ENCODE measurements at places on chromosomes 1 and 21.

DNA sequence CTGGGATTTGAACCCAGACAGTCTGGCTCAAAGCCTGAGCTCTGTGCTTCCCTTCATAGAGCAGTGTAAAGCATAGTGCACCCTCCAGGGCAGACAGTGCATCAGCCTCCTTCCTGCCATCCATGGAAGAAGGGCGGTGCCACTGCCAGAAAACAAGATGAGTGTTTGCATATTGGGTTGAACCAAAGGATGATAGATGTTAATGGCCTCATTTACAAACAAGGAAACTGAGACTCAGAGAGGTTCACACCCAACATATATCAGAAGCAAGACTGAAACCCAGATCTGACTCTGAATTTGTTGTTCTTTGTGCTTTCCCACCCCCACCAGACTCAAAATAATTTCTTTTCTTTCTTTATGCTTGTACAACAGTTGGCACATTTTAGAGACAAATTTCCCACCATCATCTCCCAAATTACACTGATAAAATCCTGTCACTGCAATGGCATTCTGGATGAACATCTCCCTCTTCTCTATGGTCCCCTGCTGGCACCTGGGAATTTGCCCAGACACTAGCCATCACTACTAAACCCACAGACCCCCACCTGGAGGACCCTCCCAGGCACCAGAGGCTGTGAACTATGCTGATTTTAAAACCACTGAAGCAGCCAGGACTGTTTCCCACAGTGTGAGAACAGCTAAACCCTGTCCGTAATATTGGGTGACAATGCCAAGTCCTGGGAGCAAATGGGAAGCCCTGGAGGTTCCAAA lies 45.4 kb upstream of the MPZL1 start:
- DNase-seq, result no peak

GRCh38 chr1:15618655-15619525 lies 1.6 kb downstream of the DDI2 start:
- no peak for DNase-seq

GRCh38 chr1:13748610-13749505 lies 48.9 kb downstream of the PRDM2 start:
- DNase-seq, result peak; percentile 95

GRCh38 chr1:30054126-30054525 lies 669.3 kb downstream of the MATN1 start:
- no peak for DNase-seq

DNA sequence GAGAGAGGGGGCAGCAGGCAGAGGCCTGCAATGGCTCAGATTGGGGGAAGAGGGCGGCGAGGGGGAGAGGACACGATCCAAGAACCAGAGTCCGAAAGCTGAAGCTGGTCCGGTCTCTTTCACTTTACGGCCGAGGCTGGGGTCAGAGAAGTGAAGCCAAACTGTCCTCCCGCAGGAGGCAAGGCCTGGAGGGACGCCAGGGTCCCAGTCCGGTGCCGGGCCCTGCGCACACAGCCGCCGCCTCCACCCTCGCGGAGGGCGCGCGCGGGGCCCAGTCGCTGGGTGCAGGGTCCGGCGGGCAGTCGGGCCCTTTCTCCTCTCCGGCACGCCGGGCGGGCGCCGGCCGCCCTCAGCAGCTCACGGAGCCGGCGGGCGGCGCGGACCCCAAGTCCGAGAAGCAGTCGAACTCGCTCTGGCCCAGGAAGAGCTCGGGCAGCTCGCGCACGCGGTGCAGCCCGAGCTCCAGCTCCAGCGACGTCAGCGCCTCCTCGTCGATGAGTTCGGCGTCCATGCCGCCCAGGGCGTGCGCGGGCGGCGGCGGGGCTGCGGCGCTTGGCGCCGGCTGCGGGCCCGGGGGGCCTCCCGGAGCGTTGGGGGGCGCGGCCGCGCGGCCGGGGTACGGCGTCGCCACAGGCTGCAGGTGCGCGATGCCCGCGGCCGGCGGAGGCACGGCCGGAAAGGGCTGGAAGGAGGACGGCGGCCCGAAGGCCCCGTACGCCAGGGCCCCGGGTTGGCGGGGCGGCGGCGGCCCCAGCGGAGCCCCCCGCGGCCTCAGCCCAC lies 749 bp downstream of the CITED4 start:
- peak; percentile 34 for DNase-seq

DNA sequence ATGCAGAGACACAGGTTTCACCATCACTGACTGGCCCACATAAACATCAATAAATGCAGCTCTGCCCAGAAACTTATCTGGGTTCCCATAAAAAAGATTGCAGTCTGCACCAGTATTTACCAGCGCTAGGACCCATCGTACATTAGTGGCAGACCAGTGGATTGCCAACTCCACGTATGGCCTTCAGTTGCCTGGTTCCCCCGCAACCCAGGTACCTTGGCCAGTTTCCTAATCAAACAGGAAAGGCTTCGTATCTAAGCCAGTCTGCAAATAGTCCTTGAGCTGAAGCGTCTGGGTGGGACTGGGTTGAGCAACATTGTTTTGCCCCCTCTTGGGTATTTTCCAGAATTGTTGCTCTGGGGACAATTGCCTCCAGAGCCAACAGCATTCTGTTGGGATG lies 1639.3 kb downstream of the MRPL39 start:
- DNase-seq, result no peak

GRCh38 chr1:5938101-5938646 lies 54.1 kb downstream of the NPHP4 start:
- no peak for DNase-seq

DNA sequence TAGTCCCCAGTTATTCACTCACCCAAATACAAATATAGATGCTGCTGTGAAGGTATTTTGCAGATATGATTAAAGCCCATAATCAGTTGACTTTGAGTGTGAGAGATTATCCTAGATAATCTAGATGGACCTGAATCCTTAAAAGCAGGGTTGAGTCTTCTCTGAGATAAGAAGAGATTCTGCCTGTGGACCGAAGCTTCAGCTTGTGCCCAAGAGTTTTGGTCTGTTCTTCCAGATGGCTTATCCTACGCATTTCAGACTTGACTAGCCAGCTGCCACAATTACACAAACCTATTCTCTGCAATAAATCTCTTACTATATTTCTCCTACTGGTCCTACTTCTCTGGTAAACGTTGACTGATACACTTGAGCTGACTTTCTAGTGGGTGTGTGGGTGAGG lies 145.1 kb downstream of the KCNJ6 start:
- DNase-seq, result no peak

DNA sequence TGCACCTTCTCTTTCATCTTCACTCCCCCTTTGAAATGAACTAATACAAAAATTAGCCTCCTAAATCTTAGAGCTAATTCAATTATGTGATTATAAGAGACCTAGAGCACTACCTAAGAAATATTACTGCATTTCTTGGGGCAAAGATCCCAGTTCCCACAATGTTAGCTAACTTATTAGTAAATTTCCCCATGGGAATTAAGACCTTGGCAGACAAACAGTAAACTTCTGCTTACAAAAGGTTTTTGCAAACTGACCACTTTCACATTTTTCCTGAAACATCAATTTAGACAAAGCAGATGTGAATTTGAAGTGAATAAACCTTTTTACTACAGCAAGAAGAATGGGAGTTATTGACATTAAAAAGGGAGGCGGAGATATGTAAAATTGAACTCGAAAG lies 34.6 kb upstream of the LHX8 start:
- DNase-seq, result no peak

- DNase-seq, result no peak
Observed at GRCh38 chr1:6009120-6010040, 17.2 kb upstream of the NPHP4 start.

DNA sequence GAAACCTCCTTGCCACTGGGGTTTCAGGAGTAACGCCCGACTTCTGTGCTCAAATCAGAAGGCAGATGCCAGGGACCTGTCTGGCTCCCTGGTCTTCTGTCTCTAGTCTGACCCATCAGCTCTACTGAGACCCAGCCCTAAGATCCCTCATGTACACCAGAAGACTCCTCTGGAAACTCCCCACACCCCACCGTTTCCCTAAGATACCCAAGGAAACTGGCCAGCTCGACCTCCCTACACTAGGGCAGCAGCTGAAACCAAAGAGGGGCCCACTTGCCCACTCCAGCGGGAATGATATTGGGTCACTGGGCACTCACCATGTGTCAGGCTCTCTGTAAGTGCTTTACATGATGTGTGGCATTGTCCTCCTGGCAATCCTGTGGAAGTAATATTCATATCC lies 469 bp upstream of the S100A16 start:
- no peak for DNase-seq

DNA sequence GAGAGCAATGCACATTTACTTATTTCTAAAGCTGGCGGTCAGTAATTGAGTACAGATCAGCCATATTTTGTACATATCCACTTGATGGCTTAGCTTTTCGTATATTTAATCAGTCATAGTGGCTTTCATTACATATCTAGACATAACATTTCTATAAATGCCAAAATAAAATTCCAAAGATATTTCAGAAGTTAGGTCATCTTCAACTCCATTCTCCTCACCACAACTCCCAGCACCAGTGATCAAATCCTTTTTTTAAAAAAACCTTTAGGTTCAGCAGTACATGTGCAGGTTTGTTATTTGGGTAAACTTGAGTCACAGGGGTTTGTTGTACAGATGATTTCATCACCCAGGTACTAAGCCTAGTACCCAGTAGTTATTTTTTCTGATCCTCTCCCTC lies 53.9 kb upstream of the GNG4 start:
- no peak for DNase-seq

- no peak for DNase-seq
Observed at GRCh38 chr1:163472651-163473248, 151.0 kb downstream of the NUF2 start.

- DNase-seq, result no peak
Observed at GRCh38 chr1:87588495-87588894, 259.8 kb downstream of the LMO4 start.

DNA sequence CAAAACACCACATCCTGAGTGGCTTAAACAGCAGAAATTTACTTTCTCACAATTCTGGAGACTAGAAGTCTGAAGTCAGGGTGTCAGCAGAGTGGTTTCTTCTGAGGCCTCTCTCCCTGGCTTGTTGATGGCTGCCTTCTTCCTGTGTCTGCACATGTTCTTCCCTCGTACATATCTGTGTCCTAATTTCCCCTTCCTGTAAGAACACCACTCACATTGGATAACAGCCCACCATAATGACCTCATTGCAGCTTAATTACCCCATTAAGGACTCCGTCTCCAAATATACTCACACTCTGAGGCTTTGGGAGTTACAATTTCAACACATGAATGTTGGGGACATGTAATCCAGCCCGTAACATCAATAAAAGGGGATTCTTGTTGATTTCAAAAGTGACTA lies 23.4 kb downstream of the C8A start:
- DNase-seq, result no peak

GRCh38 chr1:76950306-76950705 lies 83.0 kb downstream of the ST6GALNAC5 start:
- DNase-seq, result no peak

DNA sequence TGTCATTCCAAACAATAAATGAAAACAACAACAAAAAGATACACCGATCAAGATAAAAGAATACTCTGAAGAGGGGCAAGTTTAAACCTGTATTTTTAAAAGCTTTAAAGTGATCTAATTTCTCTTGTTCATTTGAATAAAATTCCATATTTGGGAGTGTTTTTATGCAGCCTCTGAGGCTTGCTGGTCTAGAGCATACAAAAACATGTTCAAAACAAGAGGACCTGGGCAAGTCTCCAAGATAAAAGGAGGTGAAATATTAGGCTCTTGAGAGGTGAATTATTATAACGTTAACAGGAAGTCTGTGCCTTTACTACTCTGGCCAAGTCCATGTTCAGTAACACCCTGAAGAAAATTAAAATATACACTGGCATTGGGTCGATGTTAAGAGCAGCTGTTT lies 20.1 kb downstream of the URB1 start:
- no peak for DNase-seq

GRCh38 chr1:70672442-70672888 lies 261.4 kb downstream of the CTH start:
- no peak for DNase-seq

DNA sequence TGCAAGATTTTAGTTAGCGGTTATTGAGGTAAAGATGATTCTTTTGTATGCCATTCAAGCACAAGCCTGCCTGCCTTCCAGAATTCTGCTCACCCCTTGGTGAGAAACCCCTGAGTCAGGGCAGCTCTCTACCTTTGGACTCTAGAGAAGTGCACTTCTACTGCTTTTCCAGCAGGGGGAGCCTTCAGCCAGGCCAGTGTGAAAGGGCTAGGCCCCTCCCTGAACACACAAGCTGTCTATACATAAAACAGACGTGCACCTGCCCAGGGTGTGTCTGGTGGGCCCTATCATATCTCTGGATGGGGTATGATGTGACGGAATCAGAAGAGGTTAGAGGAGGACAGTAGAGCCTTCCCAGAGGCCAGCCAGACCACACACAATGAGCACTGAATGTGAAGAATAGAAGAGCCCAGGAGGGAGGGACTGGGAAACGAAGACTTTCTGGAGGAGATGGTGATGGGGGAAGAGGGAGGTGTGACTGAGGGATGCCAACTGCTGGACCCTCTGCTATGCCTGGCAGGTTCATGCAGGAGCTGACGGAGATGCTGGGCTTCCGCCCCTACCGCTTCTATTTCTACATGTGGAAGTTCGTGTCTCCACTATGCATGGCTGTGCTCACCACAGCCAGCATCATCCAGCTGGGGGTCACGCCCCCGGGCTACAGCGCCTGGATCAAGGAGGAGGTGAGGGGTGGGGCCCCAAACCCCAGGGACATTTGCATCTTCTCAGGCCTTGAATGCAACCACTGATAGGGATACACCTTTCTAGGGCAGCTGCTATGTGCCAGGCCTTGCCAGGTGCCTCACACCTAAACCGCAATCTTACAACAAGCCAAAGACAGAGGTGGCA lies 13.0 kb upstream of the KCNC4 start:
- DNase-seq, result peak; percentile 63

- DNase-seq, result no peak
Observed at GRCh38 chr1:209844695-209845407, 17.1 kb downstream of the UTP25 start.

DNA sequence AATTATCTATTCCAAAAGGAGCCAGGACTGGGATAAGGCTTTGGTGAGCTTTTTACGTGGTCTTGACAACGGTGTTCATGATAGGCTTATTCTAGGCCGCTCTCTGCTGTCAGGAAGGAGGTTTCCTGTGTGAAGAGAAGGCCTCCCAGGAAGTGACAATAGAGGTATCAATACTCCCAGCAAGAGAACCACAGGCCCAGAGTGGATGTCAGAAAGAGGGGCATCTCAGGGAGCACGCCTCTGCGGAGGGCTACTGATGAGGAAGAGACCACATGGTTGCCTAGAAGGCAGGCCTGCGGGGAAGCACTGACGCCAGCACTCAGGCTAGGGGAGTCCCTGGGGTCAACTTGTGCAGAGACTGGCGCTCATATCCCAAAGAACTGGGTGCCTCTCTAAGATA lies 60.4 kb downstream of the ITPKB start:
- peak; percentile 45 for DNase-seq

DNA sequence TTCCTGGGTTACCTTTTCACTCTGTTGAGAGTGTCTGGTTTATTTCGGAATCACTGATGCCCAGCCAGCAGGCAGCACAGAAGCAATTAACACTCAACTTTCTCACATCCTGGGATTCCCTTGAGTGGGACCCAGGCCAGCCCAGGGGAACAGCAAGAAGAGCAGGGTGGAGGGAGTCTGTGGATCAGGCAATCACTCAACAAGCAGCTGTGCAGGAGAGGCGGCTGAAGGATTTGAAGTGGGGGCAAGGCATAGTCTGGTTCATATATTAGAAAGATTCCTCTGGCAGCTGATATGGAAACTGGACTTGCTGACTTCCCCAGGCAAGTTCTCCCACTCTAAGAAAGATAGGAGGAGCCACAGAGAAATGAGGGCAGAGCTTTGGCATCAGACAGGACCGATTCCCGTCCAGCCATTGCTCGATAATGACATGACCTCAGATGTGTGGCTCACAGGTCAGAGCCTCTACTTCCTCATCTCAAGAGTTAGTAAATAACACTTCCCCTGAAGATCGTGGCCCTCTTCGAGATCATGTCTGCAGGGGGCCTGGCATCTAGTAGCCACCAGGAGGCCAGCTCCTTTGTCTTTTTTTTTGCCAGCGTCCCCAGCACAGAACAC lies 12.4 kb downstream of the EPHA8 start:
- DNase-seq, result no peak

Measured in CD4-positive, CD25-positive, alpha-beta regulatory T cell (primary cell).